ENCODE measurements at places on chromosomes 5 and 9. TPM values are rescaled to one million over a fixed set of nuclear protein-coding genes. Genes with fewer than 3 reads are reported as not detected.

DNA sequence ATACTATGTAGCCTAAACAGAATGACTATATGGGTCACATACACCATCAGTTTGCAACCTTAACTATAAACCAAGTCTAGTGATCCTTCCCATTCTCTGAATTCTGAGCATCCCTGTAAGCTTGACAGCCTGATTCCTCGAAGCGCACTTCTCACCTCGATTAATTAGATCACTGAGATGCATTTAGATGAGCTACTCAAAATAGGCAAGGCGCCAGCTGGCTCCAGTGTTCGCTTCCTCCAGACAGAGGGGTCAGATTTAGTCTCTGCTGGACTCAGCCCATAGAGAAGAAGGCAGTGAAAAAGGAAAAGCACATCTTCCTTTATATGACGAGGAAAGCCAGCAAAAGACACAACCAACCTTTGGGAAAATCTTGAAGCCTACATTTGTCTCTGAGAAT is 371.5 kb downstream of the MLLT3 start:
- H3K27ac ChIP-seq = no peak overlapping the region
- no peak for DNase-seq
- H3K4me1 ChIP-seq = no peaks in the 10 kb centered on the region
- H3K27me3 ChIP-seq = no peaks in the 10 kb centered on the region
- no peaks in the 10 kb centered on the region for H3K36me3 ChIP-seq
- no peak overlapping the region for H3K4me3 ChIP-seq

- H3K4me1 ChIP-seq = peaks cover 12% of the 10 kb centered on the region
- H3K27me3 ChIP-seq = peaks cover 8% of the 10 kb centered on the region
- H3K36me3 ChIP-seq = no peaks in the 10 kb centered on the region
- no peak overlapping the region for H3K27ac ChIP-seq
- DNase-seq = peak; percentile 86
Measured at GRCh38 chr5:66713998-66714397, 117.8 kb downstream of the MAST4 start.

GRCh38 chr5:31860726-31861433 is 221.9 kb downstream of the PDZD2 start:
- no peaks in the 10 kb centered on the region for H3K36me3 ChIP-seq
- DNase-seq = peak; percentile 5
- H3K27me3 ChIP-seq = no peaks in the 10 kb centered on the region
- H3K4me1 ChIP-seq = no peaks in the 10 kb centered on the region
- H3K27ac ChIP-seq = no peak overlapping the region

GRCh38 chr5:68169903-68170302 is 45.7 kb upstream of the PIK3R1 start:
- no peaks in the 10 kb centered on the region for H3K27me3 ChIP-seq
- H3K4me1 ChIP-seq = peaks cover 7% of the 10 kb centered on the region
- no peak for DNase-seq
- H3K27ac ChIP-seq = no peak overlapping the region
- H3K36me3 ChIP-seq = no peaks in the 10 kb centered on the region

- peaks cover 9% of the 10 kb centered on the region for H3K4me1 ChIP-seq
- H3K36me3 ChIP-seq = no peaks in the 10 kb centered on the region
- no peak overlapping the region for H3K4me3 ChIP-seq
Measured at GRCh38 chr9:72467766-72468738, 53.4 kb upstream of the TMC1 start.

DNA sequence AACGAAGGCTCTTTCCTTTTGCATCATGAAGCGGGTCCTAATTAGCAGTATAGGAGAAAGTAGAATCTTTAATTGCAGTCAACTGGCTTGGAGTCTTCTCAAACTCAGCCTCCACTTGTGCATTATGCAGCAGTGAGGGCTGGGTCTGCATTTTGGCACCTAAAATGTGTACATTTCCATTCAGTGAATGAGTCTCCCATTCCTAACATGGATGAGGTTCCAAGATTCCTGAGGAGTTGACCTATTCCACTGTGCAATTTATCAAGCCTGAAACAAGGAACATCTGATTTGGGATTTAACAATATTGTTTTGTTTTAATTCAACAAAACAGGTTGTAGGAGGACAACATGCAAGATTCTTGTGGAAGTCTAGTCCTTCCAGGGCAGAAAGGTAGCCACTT is 171.8 kb upstream of the S1PR3 start:
- H3K4me3 ChIP-seq = no peak overlapping the region

GRCh38 chr9:77975036-77975435 is 56.6 kb downstream of the GNAQ start:
- no peak overlapping the region for H3K27ac ChIP-seq
- peaks cover 6% of the 10 kb centered on the region for H3K36me3 ChIP-seq
- no peak overlapping the region for H3K4me3 ChIP-seq
- DNase-seq = no peak
- H3K27me3 ChIP-seq = no peaks in the 10 kb centered on the region
- peaks cover 17% of the 10 kb centered on the region for H3K4me1 ChIP-seq

- H3K4me3 ChIP-seq = no peak overlapping the region
- peaks cover 15% of the 10 kb centered on the region for H3K4me1 ChIP-seq
- no peaks in the 10 kb centered on the region for H3K27me3 ChIP-seq
- DNase-seq = peak; percentile 38
- no peaks in the 10 kb centered on the region for H3K36me3 ChIP-seq
Measured at GRCh38 chr5:127838661-127839060, 135.5 kb downstream of the CCDC192 start.

DNA sequence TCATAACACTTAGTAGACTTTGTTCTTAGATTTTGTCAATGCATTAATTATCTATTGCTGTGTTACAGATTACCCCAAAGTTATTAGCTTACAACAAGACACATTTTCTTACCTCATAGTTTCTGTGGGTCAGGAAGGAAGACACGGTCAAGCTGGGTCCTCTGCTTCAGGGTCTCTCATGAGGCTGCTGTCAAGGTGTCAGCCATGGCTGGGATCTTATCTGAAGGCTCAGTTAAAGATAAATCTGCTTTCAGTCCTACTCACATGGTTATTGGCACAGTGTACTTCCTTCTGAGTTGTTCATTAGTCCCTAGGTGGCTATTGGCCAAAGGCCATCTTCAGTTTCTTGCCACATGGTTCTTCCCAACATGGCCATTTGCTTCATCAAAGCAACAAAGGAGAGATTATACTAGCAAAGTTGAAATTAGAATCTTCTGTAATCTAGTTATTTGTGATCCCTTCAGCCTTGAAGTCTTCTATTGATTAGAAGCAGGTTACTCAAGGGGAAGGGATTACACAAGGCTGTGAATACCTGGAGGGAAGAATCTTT is 25.2 kb downstream of the TDRD7 start:
- H3K27me3 ChIP-seq = no peaks in the 10 kb centered on the region
- H3K4me1 ChIP-seq = peaks cover 12% of the 10 kb centered on the region
- H3K27ac ChIP-seq = no peak overlapping the region
- H3K36me3 ChIP-seq = peaks cover 5% of the 10 kb centered on the region
- no peak overlapping the region for H3K4me3 ChIP-seq
- DNase-seq = no peak

GRCh38 chr5:168683247-168683926 is 104.2 kb upstream of the PANK3 start:
- H3K4me1 ChIP-seq = no peaks in the 10 kb centered on the region
- no peak overlapping the region for H3K27ac ChIP-seq
- no peak overlapping the region for H3K4me3 ChIP-seq
- DNase-seq = no peak
- no peaks in the 10 kb centered on the region for H3K27me3 ChIP-seq

DNA sequence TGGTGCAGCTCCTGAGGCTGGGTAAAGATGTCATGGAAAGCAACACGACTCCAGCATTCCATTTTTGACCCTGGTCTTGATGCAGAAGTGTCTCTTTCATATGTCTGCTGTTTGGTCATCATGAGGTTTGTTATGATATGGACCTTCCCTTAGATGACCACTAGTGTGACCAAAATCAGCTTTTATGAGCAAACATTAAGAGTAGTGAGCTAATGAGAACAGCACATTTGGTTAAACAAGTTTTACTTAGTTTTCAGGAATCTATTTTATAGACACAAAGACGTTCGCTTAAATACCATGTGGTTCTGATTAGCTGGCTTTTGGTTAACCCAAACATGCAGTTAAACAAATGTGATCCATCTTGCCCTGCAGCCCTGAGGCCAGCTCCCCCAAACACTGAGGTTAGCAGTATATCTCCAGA is 56.7 kb upstream of the ACTBL2 start:
- no peak for DNase-seq
- H3K27me3 ChIP-seq = no peaks in the 10 kb centered on the region
- peaks cover 20% of the 10 kb centered on the region for H3K4me1 ChIP-seq
- no peak overlapping the region for H3K4me3 ChIP-seq
- no peaks in the 10 kb centered on the region for H3K36me3 ChIP-seq

DNA sequence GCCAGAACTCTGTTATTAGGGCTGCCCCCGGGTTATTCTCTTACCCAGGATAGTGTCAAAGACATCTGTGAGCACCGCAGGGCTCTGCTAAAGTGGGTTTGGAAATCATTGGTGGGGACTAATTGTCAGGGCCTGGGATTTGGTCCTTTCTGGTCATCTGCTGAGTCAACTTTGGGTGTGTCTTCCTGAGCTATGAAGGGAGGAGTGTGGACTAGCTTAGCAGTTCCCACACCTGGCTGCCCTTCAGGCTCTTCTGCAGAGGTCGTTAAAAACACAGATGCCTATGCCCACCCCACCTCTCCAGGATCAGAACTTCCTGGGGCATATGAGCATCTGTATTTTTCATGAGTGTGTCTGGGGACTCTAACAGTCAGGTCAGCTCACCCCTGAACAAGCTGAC is 352.2 kb downstream of the SLIT3 start:
- no peaks in the 10 kb centered on the region for H3K4me1 ChIP-seq
- no peaks in the 10 kb centered on the region for H3K36me3 ChIP-seq
- no peaks in the 10 kb centered on the region for H3K27me3 ChIP-seq
- DNase-seq = peak; percentile 26
- no peak overlapping the region for H3K27ac ChIP-seq

- DNase-seq = no peak
- no peaks in the 10 kb centered on the region for H3K27me3 ChIP-seq
- peaks cover 38% of the 10 kb centered on the region for H3K36me3 ChIP-seq
- H3K4me1 ChIP-seq = no peaks in the 10 kb centered on the region
- H3K27ac ChIP-seq = peak overlapping the region; percentile 84
Measured at GRCh38 chr5:128263357-128263756, 179.8 kb downstream of the SLC12A2 start.

GRCh38 chr5:137632716-137633115 is 103.2 kb downstream of the KLHL3 start:
- DNase-seq = no peak
- H3K4me3 ChIP-seq = no peak overlapping the region
- no peaks in the 10 kb centered on the region for H3K36me3 ChIP-seq
- no peaks in the 10 kb centered on the region for H3K27me3 ChIP-seq
- H3K4me1 ChIP-seq = no peaks in the 10 kb centered on the region

- no peak overlapping the region for H3K27ac ChIP-seq
- H3K36me3 ChIP-seq = no peaks in the 10 kb centered on the region
- peaks cover 6% of the 10 kb centered on the region for H3K27me3 ChIP-seq
Measured at GRCh38 chr5:147446523-147446922, 63.3 kb downstream of the DPYSL3 start.

FOXD4L4 gene
- 1.2 TPM for total RNA-seq

C5 gene
- total RNA-seq = 4.2 TPM

OR1B1 gene
- not detected for total RNA-seq

NDUFS6 gene
- total RNA-seq = 65.6 TPM

CAVIN4 gene
- total RNA-seq = 0.49 TPM

IRX1 gene
- total RNA-seq = 13.8 TPM

IL3 gene
- not detected for total RNA-seq

Data from MCF 10A (cell line).